ENCODE measurements at places on chromosomes 4 and X. TPM values are rescaled to one million over a fixed set of nuclear protein-coding genes. Genes with fewer than 3 reads are reported as not detected.

Gene TREX2
- total RNA-seq = 0.83 TPM

Gene LEF1
- 76.8 TPM for total RNA-seq

Gene CCKAR
- not detected for total RNA-seq

Gene TLR10
- total RNA-seq = not detected

Gene NSG1
- total RNA-seq = 45.8 TPM

All from mesothelial cell of epicardium (in vitro differentiated cells).